ENCODE measurements at places on chromosomes 1 and 21.

DNA sequence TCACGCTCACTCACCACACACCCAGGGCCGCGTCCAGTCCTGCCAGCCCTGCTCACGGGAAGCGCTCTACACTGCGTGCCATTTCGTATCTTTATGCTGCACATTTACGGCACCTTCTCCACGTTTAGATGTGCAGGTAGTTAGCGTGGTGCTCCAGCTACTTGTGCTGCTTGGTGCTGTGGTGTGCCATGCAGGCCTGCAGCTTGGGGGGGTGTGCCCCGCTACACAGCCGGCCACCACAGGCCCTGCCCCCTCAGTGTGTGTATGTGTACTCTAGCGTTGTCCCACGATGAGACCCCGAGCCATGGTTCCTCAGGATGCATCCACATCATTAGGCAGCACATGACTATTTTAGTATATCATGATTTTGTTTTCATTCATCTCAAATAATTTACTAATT lies 38.3 kb downstream of the SNAP47 start:
- DNase-seq = no peak

DNA sequence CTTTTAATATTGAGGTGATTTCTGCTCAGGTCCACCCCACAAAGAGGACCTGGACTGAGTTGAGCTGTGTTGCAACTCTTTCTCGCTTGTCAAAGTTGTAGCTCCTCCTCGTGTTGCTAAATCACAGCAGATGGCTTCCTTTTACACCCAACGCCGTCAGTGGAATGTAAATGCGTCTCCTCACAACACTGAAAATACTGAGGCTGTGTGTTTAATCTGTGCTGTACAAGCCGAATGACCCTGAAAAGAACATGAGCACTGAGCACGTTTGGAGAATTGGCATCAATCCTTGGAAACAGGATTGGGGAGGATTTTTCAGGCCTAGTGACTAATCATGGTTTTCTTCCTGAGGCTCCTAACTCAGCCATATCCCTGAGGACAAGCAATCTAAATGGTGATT lies 196.0 kb downstream of the CRB1 start:
- no peak for DNase-seq

DNA sequence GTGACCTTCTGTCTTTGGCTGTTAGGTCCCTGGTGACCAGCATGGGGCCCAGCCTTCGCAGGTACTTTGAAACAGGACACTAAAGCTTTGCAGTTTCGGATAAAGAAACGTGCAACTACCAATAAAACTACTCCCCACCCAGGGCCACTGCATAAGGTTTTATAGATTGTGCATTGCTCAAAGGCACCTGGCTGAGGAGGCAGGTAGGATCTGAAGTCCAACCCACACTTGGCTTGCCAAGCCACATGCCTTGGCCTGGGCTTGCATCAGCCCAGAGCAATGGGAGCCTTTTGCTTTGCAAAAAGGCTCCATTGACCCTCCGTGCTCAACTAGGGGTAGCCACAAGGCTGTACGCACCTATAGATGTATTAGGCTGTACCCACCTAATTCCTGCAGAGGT lies 84.4 kb upstream of the SYT6 start:
- DNase-seq = no peak

- peak; percentile 4 for DNase-seq
These were observed 465.5 kb downstream of the MATN1 start for GRCh38 chr1:30257742-30258380.

GRCh38 chr1:21313886-21314721 lies 23.8 kb upstream of the ECE1 start:
- no peak for DNase-seq

DNA sequence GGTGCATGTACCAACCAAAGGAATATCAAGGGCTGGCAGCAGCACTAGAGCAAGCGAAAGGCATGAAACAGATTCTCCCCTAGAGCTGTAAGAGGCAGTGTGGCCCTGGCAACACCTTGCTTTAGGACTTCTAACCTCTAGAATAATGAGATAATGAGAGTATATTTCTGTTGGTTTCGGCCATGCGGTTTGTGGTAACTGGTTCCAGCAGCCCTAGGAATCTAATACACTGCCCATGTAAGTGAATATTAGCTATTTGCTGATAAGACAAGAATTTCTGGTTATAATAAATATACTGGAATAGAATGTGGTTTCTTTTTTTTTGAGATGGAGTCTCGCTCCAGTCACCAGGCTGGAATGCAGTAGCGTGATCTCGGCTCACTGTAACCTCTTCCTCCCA lies 199.4 kb downstream of the GABPA start:
- DNase-seq = no peak

DNA sequence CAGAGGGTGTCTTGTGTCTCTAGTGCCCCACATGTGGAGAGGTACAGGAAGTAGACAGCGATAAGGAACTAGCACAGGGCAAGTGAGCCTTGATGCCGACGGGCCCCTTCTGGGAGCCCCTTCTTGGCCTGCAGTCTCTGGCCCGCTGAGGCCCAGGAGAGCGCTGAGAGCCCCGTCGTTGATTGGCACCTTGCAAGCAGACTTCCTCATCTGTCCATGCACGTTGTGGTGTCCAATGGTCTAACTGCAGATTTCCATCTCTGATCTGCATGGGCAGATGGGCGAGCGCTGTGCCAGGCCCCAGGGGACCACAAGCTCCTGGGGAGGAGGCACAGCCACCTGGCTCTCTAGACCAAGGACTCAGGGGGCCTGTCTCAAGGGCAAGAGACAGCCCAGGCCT lies 32.4 kb downstream of the PLEKHA6 start:
- DNase-seq = no peak

DNA sequence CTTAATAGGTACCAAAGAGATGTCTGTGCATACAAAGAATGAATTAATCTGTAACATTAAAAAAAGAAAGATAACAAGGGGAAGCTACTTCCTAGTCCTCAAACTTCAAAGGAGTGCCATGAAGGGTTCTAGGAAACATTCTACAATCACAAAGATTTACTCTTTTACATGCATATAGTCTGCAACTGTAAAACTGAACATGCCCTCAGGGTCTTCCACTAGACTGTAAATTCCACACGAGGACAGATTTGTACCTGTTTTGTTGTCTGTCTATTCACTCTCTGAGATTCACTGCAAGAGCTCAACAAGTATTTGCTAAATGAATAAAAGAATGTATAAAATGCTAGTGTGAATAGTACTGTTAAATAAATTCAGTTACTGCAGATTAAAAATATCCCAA lies 4.4 kb downstream of the JAK1 start:
- DNase-seq = no peak

GRCh38 chr1:184437291-184437690 lies 50.5 kb downstream of the C1orf21 start:
- DNase-seq = no peak

DNA sequence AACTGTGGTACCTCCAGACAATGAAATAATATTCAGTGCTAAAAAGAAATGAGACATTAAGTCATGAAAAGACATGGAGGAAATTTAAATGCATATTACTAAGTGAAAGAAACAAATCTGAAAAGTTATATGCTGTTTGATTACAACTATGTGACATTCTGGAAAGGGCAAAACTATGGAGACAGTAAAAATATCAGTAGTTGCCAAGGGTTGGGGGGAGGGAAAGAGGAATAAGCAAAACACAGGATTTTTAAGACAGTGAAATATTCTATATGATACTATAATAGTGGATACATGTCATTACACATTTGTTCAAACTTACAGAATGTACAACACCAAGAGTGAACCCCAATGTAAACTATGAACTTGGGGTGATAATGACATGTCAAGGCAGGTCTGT lies 38.2 kb upstream of the PKN2 start:
- no peak for DNase-seq

DNA sequence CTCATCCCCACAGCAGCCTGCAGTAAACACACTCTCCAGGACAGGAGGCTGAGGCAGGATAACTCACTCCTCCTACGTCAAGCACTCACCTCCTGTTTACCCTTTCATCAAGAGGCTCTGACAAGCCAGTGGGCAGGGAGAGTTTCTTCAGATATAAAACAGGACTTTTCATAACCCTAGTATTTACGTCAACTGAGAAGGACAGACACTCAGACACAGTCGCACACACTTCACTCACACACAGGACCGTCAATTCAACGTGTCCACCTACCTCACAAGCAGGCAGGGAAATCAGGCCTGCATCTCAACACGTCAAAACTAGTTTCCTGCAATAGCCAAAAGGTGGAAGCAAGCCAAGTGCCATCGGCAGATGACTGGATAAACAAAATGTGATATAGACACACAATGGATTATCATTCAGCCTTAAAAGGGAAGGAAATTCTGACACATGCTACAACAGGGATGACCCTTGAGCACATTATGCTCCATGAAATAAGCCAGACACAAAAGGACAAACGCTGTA lies 48.6 kb downstream of the ITPKB start:
- no peak for DNase-seq

GRCh38 chr21:29238967-29239290 lies 59.8 kb upstream of the BACH1 start:
- no peak for DNase-seq

DNA sequence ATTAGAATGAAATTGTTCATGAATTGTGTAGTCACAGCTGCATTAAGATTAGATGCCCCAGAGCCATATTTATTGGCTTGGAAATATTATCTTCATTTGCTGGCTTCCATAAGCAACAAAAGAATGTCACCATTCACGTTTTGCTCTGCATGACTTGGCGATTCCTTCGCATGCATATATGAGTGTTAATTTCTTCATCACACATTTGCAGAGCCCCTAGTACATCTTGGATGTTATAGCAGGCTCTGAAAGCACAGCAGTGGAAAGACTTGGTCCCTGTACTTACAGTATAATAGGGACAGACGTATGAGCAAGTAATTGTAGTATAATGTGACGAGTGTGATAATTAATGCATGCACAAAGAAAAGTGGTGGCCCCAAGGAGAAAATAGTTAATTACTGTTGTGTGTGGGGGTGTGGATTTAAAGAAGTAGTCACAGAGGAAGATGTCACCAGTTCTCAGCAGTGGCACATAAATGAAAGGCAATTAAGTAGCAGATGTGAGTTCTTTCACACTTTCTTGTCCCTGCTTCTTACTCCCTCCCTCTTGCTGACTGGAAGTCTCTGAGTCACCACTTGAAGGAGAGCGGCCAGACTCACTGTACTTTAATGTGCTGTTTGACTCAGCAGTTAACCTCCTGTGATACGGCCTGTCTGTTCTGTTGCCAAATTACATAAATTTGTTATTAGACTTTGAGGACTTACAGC lies 21.0 kb downstream of the S100A10 start:
- no peak for DNase-seq

GRCh38 chr1:202905331-202905730 lies 16.4 kb upstream of the RABIF start:
- DNase-seq = no peak

- DNase-seq = no peak
These were observed 3.3 kb downstream of the KPNA6 start for GRCh38 chr1:32111040-32111623.

- no peak for DNase-seq
These were observed 16.4 kb downstream of the WNT4 start for GRCh38 chr1:22126531-22126930.

DNA sequence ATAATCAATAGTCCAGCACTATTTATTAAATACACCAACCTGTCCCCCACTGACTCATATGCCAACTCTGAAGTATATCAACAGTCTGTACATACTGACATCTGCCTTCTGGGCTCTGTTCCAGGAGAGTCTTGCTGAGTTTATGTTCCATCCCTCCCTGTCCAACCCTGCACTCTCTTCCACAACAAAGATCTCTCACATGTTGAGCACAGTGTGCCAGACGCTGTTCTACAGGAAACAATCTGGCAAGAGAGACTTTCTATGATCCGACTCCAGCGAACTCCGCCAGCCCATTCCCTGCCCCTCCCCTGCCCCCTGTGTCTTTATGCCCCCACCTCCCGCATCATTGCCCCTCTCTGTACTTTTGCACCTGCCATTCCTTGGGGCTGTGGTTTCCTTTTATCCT lies 3.4 kb downstream of the LACTBL1 start:
- no peak for DNase-seq

- DNase-seq = no peak
These were observed 63.4 kb downstream of the KCNAB2 start for GRCh38 chr1:6108937-6109614.

GRCh38 chr21:38915546-38915945 lies 109.8 kb downstream of the ETS2 start:
- DNase-seq = no peak

DNA sequence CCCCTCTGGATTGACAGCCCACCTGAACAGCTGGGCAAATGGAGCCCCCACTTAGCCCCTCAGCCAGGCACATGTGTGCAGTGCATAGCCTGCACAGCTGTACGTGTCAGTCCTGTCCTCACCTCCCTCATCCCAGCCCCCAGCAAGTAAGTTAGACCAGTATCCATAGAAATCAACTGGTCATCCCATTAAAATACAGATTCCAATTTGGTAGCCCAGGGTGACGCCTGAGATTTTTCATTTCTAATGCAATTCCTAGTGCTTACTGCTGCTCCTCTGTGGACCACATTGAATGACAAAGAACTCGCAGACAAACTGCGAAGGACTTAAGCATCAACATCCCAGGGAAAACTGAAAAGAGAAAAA lies 99.0 kb upstream of the GJB5 start:
- DNase-seq = no peak

GRCh38 chr1:35201631-35202030 lies 8.7 kb upstream of the SFPQ start:
- DNase-seq = no peak

- DNase-seq = no peak
These were observed 26.1 kb downstream of the TOR3A start for GRCh38 chr1:179107706-179108629.

DNA sequence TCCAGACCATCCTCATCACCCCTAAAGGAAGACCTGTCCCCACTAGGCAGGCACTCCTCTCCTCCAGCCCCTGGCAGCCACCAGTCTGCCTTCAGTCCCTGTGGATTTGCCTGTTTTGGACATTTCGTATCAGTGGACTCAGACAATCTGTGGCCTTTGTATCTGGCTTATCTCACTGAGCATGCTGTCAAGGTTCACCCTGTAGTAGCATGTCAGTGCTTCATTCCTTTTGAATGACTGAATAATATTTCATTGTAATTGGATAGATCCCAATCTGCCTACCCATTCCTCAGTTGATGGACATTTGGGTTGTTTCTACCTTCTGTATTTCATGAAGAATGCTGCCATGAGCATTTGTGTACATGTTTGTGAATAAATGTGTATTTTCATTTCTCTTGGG lies 32.9 kb upstream of the RNF187 start:
- no peak for DNase-seq

GRCh38 chr1:53631622-53632310 lies 107.2 kb downstream of the GLIS1 start:
- DNase-seq = no peak
